ENCODE measurements at places on chromosomes 6 and 20.

DNA sequence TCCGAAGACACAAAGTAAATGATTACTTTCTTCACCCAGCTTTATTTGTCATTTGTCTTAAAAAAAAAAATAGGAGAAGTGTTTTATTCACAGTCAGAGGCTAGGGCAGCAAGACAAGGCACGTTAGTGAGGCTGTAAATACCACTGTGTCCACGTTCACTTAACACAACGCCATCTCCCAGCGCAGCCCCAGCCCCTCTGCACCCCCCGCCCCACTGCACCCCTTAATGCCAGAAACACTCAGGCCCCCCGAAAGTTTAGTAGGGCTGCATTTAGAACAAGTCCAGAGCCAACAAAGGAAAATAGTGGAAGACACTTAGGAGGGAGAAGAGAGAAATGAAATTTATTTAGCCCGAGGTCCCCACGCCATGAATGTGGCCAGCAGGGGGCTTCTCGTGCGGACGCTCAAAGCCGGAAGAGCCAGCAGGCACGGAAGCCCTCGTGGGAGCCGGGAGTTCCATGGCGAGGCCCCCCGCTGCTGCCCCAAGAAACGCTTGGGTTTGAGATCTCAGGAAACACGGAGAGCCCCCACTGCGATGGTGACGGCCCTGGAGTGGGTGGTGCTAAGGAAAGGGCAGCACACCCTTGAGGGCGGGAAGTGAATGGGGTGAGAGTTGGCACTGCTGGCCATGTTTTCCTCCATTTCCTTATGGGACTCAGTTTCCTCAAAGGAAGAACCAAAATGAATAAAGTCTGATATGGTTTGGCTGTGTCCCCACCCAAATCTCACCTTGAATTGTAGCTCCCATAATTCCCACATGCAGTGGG, 50.2 kb downstream of the IYD start:
- peak; percentile 44 for ATAC-seq

GRCh38 chr6:23031986-23032385, 462.6 kb downstream of the HDGFL1 start:
- ATAC-seq: no peak

GRCh38 chr6:81865712-81866111, 113.2 kb upstream of the TENT5A start:
- no peak for ATAC-seq

DNA sequence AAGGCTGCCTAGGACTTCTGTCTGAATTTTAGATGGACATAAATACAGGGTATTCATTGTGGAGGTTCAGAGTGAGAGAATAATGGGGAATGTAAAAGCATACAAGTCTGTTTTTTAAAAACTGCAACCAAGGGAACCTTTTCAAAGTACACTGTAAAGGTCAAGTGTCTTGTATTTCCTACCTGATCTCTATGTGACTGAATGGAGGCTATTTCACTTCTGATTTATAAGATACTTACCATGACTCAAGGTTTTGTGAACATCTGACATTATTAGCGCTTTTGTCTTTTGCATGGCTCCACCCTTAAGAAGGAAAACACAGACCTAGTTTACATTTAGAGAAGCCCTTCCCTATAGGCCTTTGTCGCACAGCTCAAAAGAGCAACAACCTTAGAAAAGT, 126.5 kb downstream of the ZFAND3 start:
- no peak for ATAC-seq

DNA sequence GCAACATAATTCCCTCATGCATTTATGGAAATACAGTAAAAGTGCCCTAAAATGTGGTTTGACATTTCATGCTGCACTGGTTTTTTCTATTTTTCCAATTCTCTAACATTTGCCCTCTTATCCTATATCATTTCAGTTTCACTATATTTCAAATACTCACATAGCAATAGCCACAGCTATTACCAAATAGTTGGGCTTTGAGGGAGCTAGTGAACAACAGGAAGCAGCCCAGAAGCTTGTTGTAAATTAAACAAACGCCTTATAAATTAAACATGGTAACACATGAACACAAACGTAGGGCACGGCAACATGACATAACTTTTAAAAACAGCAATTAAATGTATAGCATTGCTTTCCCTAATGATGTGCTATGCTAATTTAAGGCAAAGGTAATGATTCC, 469.0 kb downstream of the CDC5L start:
- ATAC-seq: no peak

DNA sequence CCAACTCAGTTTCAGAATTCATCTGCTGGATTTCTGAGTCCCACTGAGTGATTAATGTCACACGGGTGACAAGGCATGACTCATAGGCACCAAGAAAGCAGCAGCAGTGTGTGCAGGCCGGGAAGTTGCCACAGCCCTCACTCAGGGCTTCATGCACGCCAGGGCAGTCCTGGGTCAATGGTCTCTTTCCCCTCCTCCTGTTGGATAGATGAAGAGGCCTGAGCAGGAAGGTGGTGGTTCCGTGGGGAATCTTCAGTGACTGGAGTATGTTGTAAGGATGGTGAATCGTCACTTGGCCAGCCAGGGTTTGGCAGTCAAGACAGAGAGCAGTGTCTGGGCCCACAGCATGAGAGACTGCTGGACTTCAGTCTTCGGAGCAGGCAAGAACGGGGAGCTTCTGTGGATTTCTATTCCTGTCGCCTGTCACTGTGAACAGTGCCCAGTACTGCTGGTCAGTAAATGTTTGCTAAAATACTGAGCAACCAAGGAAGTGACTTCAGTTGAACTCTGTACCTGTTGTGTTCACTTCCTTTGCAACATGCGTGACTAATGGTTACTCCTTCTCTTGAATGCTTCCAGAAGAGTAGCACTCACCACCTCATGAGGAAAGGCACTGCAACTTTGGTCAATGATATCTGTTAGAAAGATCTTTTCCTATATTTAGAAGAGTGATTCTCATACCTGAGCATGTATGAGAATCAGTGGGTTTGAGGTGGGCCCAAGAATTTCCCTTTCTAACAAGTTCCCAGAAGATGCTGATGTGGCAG, 62.0 kb upstream of the CD93 start:
- peak; percentile 78 for ATAC-seq

DNA sequence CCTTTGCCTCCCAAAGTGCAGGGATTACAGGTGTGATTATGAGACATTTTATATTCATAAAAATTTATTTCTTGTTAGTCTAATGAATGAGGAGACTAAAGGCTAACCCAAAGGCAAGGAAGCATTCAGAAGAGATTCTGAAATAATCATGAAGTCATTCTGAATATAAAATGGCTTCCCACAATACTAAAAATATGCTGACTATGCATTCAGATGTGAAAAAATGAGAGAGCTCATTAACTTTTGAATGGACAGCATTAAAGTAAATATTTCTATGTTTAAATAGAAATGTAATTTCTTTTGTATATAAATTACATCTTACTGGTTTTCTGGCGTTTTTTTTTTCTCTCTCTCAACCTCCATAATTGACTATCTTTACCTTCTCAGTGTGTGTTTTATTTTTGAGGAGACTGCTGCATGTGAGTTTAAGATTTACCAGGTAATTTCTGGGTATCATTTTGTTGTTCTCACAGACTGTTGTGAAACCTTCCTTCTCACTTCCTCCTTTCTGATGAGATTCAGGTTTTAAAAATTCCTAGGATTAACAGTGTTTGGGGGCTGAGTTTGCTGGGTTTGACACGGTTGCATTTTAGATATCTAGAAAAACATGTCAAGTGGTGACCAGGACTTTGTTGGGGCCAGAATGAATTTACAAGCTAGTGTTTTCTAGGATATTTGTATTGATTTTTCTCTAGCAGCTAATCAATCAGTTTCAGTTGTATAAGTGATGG, 316.6 kb downstream of the CDKAL1 start:
- ATAC-seq: no peak

DNA sequence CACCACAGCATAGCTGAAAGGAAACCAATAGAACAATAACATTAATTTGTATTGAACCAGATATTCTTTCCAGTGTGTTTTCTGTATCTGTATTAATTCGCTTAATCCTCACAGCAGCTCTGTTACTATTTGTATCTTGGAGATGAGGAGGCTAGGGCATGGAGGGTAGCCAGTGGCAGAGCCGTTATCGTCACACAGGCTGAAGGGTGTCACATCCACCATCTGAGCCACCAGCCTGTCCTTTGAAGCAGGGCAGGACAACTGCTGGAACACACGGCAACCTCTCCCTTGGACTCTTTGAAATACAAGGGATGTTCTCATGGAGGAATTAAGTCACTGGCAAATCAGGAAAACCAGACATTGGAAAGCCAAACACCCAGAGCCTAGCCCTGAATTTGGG, 628.0 kb upstream of the CDH4 start:
- ATAC-seq: no peak

- ATAC-seq: no peak
Observed at GRCh38 chr20:18265441-18265840, 22.9 kb upstream of the ZNF133 start.

DNA sequence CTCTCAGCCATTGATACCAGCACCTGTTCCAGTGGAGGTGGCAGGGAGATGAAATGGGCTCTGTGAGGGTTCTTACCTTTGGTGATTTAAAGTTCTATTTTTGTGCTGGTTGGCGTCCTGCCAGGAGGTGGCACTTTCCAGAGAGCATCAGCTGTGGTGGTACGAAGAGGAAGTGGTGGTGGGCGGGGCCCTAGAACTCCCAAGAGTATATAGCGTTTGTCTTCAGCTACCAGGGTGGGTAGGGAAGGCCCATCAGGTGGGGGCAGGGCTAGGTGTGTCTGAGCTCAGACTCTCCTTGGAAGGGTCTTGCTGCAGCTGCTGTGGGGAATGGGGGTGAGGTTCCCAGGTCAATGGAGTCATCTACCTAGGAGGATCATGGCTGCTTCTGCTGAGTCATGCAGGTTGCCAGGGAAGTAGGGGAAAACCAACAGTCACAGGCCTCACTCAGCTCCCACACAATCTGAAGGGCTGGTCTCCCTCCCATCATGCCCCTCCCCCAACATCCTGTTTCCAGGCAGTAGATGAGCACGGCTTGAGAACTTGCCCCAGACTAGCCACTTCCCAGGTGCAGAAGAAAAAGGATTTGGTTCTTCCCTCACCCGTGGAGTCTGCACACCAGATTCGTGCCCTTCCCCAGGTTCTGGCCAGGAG, 46.6 kb downstream of the MOXD1 start:
- ATAC-seq: peak; percentile 53

- ATAC-seq: no peak
Observed at GRCh38 chr6:21593927-21594415, 420 bp downstream of the SOX4 start.

GRCh38 chr20:59324521-59325141, 24.2 kb downstream of the EDN3 start:
- no peak for ATAC-seq

- ATAC-seq: no peak
Observed at GRCh38 chr6:126302191-126302590, 37.7 kb upstream of the CENPW start.

DNA sequence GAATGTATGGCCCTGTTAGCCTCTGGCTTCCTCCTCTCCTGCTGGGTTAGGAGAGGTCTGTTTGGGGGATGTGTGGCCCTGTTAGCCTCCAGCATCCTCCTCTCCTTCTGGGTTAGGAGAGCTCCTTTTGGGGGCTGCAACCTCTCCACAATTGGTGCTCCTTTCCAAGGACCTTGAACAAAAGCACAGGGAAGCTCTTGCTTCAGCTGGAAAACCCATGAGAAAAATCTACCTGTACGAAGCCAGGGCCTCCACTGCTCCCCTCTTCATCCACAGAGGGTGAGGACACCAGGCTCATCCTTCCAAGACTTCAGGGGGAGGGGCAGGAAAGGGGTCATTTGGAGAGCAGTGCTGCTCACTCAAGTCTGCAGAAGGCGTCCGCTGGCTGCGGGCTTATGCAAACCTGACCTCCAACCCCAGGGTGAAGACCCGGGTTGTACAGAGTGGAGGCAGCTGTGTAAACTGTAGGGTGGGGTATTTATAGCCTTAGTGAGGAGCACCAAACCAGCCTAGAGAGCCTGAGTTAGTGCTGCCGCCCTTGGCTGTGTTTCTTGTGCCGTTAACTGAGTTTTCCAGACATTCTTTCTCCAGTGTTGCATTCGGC, 62.1 kb downstream of the SLC24A3 start:
- ATAC-seq: no peak

DNA sequence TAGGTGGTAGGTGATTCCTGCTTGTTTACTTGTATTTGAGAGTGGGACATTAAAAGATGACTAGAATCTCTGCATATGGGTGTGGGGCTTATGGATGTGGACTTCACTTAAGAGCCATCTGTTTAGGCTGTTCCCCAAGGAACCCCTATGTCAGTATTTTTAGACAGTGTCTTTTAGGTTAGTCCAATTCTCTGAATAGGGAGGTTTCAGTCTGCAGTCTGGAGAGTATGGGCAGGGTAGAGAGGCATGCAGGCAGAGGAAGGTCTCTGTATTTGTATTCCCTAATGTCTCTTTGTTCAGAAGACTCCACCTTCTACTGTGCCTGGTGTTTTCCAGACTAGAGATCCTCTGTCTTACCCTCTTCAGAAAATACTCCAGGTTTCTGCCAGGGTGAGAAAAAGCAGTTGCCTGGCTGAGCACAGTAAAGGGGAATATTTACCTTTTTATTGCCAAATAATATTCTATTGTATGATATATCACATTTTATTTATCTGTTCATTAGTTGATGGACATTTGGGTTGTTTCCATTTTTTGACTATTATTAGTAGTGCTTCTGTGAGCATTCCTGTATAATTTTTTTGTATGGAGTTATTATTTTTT, 19.1 kb downstream of the SLX4IP start:
- ATAC-seq: no peak

GRCh38 chr6:33791620-33792019, 2.7 kb upstream of the LEMD2 start:
- ATAC-seq: no peak

Measured in activated CD4-positive, CD25-positive, alpha-beta regulatory T cell treated with anti-CD3 and anti-CD28 coated beads, Interleukin-2, amount 50 U/mL, for 24 hours (primary cell).